GM23248 (cell line): ENCODE measurements at places on chromosomes 3 and 15. TPM values are rescaled to one million over a fixed set of nuclear protein-coding genes. Genes with fewer than 3 reads are reported as not detected.

DNA sequence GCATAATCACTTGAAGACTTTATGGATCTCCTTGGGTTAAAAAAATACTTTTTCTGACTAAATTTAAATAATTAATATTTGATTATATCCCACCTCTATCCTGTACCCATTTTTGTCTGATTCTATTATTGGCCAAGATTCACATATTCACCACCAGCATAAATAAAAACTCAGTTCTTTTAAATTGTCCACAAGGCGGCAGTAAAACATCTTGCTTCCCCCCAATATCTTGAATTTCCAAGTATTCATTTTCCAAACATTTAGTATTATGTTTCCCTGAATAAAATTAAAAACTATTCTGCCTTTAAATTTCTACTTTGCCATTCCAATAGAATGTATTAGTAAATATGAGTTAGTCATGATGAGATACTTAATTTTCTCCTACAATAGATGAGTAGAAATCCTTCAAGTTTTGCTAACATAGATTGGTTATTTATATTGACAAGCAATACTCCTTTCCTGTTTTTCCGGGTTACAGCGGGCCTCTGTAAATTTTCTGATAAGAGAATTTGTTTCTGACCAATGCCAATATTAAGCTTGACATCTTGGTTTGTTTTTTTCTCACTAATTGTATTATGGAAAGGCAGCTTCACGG is 218.7 kb upstream of the MDFIC2 start:
- peak; percentile 55 for DNase-seq

GRCh38 chr3:65831733-65832425 is 206.8 kb downstream of the MAGI1 start:
- DNase-seq: peak; percentile 90

DNA sequence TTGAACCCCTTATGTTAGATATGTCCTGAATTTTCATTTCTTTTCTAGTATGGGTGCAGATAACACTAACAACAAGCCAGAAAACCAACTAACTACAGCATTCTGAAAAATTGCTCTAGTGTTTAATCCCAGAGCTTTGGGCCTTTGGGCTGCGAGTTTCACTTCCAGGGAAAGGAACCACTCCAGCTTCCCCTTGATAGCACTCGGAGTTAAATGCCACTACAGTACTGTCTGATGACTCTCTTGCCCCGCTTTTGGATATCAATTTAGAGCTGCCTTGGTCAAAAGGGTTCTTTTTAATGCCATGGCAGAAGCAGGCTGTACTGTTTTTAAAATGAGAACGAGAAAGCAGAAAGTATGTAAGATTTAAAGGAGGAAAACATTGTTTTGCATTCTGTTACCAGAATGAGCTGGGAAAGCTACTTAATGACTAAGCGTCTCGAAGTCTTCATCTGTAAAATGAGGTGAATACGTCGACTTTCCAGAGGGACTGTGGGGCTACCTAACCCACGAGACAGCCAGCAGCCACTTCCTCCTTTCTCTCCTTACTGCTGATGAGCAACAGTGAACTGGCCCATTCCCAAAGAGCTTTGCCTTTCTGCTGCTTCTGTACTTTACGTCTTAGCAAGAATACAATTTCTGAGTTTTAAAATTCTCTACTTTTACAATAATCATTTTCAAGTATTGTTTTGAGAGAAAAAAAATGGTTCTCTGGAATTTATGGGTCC is 299.3 kb upstream of the LYSMD4 start:
- no peak for DNase-seq

Gene CYP1A2
- not detected in 2 replicates for total RNA-seq

DNA sequence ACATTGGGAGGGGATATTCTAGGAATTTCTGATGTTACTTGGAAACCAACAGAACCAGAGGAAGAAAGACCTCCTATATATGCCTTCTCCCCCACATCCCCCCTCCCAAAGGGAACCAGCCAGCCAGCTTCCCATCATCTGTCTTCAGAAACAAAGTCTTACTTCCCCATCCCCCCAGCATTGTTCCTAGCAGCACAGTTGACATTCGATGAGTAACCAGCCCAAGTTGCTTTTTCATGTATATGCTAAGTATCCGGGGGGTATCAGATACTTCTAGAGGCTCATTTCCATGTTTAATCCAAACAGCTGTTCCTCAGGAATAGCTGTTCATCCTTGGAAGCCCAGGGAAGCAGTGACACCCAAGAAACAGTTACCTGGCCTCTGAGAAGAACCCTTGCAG is 16.0 kb downstream of the RMDN3 start:
- DNase-seq: no peak

GRCh38 chr15:45112143-45112590 is 1.8 kb downstream of the DUOX2 start:
- no peak for DNase-seq

DNA sequence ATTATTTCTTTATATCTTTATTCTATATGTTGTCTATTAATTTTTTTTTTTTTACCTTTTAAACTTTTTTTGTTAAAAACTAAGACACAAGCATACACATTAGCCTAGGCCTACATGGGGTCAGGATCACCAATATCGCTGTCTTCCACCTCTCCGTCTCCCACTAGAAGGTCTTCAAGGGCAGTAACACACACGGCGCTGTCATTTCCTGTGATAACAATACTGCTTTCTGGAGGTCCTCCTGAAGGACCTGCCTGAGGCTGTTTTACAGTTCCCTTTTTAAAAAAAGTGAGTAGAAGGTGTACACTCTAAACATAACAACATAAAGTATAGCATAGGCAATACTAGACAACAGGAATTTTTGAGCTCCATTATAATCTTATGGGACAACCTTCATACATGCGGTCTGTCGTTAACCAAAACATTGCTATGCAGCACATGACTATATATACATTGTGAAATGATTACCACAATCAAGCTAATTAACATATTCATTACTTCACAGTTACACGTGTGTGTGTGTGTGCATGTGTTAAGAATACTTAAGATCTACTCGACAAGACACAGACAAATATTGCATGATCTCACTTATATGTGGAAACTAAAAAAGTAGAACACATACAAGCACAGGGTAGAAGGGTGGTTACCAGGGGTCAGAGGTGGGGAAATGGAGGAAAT is 20.8 kb downstream of the RAB6B start:
- no peak for DNase-seq

Gene TF
- total RNA-seq: under 0.01 TPM in 1 of 2 replicates, not detected in the other

GRCh38 chr15:65355173-65355987 is 22.4 kb downstream of the IGDCC3 start:
- peak; percentile 17 for DNase-seq

Gene CAPN3
- total RNA-seq: 5.7 and 8.6 TPM in 2 replicates

DNA sequence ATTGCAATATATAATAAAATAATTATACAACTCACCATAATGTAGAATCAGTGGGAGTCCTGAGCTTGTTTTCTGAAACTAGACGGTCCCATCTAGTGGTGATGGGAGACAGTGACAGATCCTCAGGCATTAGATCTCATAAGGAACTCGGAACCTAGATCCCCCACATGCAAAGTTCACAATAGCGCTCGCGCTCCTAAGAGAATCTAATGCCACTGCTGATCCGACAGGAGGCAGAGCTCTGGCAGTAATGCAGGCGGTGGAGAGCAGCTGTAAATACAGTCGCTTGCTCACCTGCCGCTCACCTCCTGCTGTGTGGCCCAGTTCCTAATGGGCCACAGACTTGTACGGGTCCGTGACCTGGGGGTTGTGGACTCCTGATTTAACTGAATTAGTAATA is 87.8 kb downstream of the P3H2 start:
- DNase-seq: no peak

- peak; percentile 66 for DNase-seq
Observed at GRCh38 chr3:121660356-121661171, at the start of gene HCLS1. Gene HCLS1, minus strand, starts transcription at chr3:121660903. Its CDS starts 2,556 bp downstream, at chr3:121658347.

- DNase-seq: no peak
Observed at GRCh38 chr3:66425032-66425431, 75.8 kb downstream of the LRIG1 start.

- no peak for DNase-seq
Observed at GRCh38 chr3:85254738-85255137, 295.9 kb downstream of the CADM2 start.

Gene VEPH1
- 34.0 and 44.0 TPM in 2 replicates for total RNA-seq

Gene WDR93
- total RNA-seq: not detected in 2 replicates

Gene TYRO3
- 5.2 and 7.5 TPM in 2 replicates for total RNA-seq

Gene GRK7
- not detected in 2 replicates for total RNA-seq
